ENCODE measurements at places on chromosomes 7 and 10. TPM values are rescaled to one million over a fixed set of nuclear protein-coding genes. Genes with fewer than 3 reads are reported as not detected.

ADAM22 gene
- 1.1 TPM for total RNA-seq

CRPPA gene
- total RNA-seq = 0.30 TPM

KCP gene
- total RNA-seq = 0.33 TPM

GRCh38 chr10:20313665-20314064 is 497.4 kb downstream of the PLXDC2 start:
- H3K4me1 ChIP-seq = no peaks in the 10 kb centered on the region
- no peak overlapping the region for H3K4me3 ChIP-seq
- DNase-seq = no peak
- H3K36me3 ChIP-seq = no peaks in the 10 kb centered on the region

- no peak overlapping the region for H3K4me3 ChIP-seq
- H3K4me1 ChIP-seq = peaks cover 6% of the 10 kb centered on the region
- H3K27ac ChIP-seq = no peak overlapping the region
- no peaks in the 10 kb centered on the region for H3K27me3 ChIP-seq
These were observed 60.1 kb upstream of the SAMD8 start for GRCh38 chr10:75051308-75051707.

GRCh38 chr7:134954197-134955082 is 31.9 kb upstream of the AGBL3 start:
- H3K27me3 ChIP-seq = no peaks in the 10 kb centered on the region
- no peak overlapping the region for H3K27ac ChIP-seq
- peaks cover 5% of the 10 kb centered on the region for H3K4me1 ChIP-seq
- no peaks in the 10 kb centered on the region for H3K36me3 ChIP-seq
- H3K4me3 ChIP-seq = no peak overlapping the region

DNA sequence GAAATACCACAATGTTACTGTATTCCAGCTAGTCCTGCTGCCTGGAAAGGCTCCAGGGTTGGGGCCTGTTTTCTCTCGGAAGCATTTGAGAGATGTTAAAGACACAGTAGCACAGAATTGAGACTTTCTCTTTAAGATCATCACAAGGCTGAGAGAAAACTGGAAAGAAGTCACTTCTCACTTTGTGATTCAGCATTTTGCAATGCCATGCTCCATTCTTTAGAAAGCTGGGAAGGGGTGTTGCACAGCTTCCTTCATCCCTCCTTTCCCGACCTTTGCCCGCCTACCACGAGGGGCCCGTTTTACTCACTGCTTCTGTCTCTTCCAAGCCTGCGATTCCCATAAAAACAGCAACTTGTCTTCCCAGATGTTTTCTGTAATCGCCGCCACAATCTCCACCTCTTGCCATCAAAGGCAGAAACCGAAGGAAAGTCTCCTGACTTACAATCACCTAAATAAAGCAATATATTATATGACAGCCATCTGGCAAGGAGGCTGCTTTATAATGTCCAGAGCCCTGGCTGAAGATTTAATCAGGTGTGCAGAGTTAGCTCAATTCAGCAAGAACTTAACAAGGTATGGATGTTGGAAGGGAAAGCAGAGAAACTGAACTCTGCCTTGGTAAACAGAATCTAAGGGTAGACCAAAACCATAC is 18.9 kb downstream of the NOD1 start:
- H3K4me1 ChIP-seq = peaks cover 4% of the 10 kb centered on the region
- no peaks in the 10 kb centered on the region for H3K27me3 ChIP-seq
- no peak for DNase-seq
- H3K4me3 ChIP-seq = no peak overlapping the region

DNA sequence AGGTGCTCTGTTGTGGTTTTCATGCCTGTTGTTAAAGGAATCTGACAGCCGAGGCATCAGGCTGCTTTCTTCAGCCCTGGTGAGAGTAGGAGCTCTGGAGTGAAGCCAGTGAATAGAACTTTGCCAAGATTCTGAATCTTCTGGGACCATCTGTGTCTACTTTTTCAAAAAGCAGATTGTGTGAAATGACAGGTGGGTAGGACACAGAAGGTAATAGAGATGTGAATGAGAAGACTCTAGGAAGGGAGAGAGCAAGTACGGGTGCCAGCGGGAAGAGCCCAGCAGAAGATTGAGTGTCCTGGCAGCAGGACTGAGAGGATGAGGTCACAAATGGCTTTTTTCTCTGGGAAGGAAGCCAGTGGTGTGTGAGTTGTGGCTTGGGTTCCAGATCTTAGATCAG is 429.2 kb downstream of the SDK1 start:
- no peak overlapping the region for H3K4me3 ChIP-seq
- H3K4me1 ChIP-seq = no peaks in the 10 kb centered on the region
- peaks cover 2% of the 10 kb centered on the region for H3K27me3 ChIP-seq
- no peak overlapping the region for H3K27ac ChIP-seq
- DNase-seq = no peak

DNA sequence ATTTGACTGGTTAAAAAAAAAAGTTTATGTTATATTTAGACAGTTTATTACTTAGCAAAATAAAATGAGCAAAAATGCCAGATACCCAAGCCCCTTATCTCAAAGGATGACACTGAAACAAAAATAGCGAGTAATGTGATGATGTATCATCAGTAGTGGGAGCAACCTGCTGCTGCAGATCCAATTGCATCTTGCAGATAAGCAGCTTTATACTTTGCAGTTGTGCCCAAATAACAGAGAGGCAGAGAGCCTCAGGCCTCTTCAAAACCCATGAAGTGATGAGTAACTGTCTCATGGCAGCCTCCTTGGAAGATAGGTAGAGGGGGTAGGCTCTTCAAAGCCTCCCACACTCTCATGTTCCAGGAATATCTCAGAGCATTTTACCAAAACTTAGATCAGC is 468.2 kb upstream of the LRRTM3 start:
- H3K4me1 ChIP-seq = no peaks in the 10 kb centered on the region
- DNase-seq = no peak
- H3K27ac ChIP-seq = no peak overlapping the region
- H3K4me3 ChIP-seq = no peak overlapping the region
- no peaks in the 10 kb centered on the region for H3K27me3 ChIP-seq

DNA sequence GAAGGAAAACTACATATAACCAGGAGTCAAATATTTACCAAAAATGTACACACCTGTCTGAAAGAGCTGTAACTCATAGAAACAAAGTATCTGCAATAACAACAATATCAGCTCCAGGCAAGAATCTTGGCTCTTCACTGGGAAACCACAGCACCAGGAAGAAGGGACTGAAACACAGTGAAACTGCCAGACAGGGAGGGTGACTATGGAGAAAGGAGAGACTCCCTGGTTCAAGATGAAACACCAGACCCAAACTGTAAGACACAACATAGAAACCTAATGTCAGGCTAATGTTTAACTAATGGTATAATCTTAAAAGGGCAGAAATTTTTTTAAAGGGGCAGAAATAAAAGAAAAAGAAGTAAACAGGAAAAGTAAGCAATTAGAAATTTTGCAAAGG is 11.5 kb upstream of the TAS2R39 start:
- DNase-seq = no peak
- H3K27me3 ChIP-seq = peaks cover 3% of the 10 kb centered on the region
- H3K4me3 ChIP-seq = no peak overlapping the region
- H3K4me1 ChIP-seq = no peaks in the 10 kb centered on the region

Measured in activated CD4-positive, alpha-beta memory T cell treated with anti-CD3 and anti-CD28 coated beads, Interleukin-2, amount 10 ng/mL, durations not matched to agents 7 days and 5 days (primary cell).